GM12865 (cell line): ENCODE measurements at places on chromosomes 2 and 18.

- DNase-seq: no peak
Measured at GRCh38 chr2:140496714-140497113, 1634.1 kb downstream of the LRP1B start.

DNA sequence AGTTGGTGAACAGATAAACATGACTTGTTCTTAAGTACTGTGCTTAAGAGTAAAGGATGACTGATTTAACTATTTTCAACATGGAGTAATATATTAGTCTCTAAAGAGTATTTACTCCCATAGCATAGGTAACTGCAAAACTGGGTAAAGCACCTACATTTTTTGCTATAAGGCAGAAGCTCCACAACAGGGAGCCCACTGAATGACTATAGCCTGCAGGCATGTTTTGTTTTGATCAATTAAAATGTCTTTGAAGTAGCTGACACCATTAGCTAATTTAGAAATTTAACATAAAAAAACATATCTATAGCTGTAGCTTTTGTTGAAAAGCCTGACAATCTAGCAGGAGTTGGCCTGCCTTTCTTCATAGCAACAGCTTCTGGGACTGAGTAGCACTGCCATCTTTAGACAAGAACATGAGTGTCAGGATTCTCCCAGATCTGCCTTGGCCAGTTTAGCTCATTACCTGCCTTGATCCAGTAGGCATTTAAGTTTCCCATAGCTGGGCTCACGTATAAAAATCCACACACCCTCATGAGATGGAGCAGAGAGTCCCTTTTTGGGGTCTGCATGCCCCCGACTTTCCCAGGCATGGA, 1935.1 kb upstream of the PIK3C3 start:
- no peak for DNase-seq

DNA sequence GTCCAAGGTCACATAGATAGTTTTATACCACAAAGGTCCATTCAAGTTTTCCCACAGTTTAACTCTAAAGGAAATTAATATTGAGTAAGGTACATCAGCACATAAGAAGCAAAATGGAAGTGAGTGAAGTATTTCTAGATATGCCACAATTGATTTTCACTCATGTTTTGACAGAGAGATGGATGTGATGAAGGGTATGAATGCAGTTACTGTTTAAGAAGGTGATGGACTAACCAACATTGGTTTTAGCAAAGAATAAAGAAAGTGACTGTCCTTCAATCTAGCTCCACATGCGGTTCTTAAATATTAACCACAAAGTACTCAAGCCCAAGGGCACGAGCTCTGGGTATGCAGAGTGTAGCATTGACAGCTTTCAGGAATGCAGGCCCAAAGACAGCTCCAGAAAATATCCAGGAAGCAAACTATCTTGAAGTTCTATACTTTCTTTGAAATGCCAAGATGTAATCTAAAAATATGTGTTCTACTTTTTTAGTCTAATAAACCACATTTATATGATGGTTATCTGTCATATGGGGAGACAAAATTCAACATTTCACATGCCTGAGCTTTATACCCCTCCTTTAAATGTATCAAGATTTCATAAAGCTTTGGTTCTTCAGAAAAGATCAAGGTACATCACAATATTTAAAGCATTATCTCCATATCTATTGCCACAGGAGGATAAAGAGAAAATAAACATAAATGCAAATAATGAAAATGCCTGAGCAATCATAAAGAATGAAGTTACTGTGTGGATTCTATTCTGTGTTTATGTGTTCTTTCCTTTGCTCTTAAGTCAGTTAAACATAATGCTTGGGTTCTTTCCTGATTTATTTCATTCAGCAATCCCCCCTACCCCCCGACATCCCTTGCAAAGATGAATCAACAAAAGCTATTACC, 6.7 kb upstream of the SCN1A start:
- no peak for DNase-seq

GRCh38 chr2:239271882-239272281, 128.9 kb downstream of the HDAC4 start:
- no peak for DNase-seq

DNA sequence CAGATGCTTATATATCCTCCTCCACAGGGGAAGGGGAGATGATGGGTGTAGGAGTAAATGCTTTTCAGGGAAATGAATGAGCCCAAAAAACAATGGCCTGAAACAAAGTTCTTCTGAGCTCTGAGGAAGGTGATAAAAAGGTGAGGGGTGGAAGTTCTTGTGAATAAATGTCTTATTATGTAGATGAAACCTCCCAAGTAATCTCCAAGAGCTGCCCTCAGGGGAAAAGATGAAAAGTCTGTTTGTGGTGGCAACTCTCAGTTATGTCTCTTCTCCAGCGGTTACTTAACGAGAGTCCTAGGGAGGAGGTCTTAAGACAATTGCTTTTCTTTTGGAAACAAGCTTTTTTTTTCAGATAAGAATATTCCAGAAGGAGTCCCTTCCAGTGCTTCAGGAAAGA, 115.5 kb upstream of the CHAC2 start:
- DNase-seq: no peak

GRCh38 chr2:230870544-230871360, 6.0 kb downstream of the ITM2C start:
- DNase-seq: no peak

- no peak for DNase-seq
Measured at GRCh38 chr2:63000801-63001200, 49.8 kb upstream of the OTX1 start.

- no peak for DNase-seq
Measured at GRCh38 chr18:10081492-10081891, 167.7 kb downstream of the VAPA start.

GRCh38 chr2:142533177-142533576, 344.3 kb upstream of the KYNU start:
- no peak for DNase-seq

DNA sequence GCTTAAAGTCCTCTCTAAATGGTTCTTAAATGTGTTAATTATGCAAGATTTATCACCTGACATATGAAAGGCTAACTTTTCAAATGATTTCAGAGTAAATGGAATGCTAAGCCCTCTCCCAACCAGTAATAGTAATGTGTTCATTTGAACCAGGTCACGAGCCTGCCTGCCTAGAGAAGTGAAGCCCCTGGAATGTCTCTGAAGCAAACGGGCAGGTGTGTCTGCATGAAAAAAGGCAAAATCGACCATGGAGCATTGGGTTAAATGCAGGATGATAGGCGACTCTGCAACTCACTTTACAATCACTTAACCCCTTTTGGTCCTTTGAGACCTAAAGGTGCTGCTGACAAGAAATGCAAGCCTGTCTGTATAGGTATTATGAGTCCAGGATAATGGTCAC, 798.4 kb upstream of the ACVR2A start:
- DNase-seq: no peak

DNA sequence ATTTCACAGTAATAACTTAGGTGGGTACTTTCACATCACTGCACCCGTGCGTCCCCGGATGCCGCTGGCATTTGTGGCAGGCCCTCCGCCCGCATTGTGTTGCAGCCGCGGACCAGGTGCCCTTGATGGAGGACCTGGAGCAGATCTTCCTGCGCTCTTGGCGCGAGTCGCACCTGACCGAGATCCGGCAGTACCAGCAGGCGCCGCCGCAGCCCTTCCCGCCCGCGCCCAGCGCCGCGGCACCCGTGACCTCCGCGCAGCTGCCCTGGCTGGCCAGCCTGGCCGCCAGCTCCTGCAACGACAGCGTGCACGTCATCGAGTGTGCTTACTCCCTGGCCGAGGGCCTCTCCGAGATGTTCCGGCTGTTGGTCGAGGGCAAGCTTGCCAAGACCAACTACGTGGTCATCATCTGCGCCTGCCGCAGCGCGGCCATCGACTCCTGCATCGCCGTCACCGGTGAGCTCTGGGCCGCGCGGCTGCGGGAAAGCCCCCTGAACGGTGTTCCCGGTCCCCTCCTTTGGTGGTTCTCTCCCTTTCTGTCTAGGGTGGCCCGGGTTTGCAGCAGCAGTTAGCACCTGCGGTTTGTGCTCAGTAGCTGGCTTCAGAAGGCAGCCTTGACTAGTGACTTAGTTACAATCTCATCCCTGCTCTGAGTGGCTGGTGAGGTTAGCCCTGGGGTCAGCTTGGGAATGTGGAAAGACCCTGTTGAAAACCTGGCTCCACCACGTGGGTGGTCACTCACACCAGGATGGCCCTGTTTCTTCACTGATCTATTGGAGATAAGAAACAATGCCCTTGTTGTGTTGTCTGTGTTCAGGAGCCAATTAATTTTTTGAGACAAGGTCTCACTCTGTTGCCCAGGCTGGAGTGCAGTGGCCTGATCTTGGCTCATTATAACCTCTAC, 59.1 kb downstream of the GREB1 start:
- no peak for DNase-seq

GRCh38 chr2:61340242-61340641, 130.6 kb downstream of the USP34 start:
- DNase-seq: no peak

GRCh38 chr2:241959751-241960269, 90.3 kb downstream of the RTP5 start:
- no peak for DNase-seq

GRCh38 chr2:10079870-10080535, at the start of gene CYS1:
CYS1 (minus strand) TSS chr2:10080411; CDS start chr2:10080223, 188 bp downstream.
- DNase-seq: peak; percentile 33

GRCh38 chr2:113212245-113213060, 38.7 kb downstream of the PSD4 start:
- DNase-seq: no peak

GRCh38 chr18:35164133-35164532, 76.7 kb upstream of the ZNF397 start:
- no peak for DNase-seq

DNA sequence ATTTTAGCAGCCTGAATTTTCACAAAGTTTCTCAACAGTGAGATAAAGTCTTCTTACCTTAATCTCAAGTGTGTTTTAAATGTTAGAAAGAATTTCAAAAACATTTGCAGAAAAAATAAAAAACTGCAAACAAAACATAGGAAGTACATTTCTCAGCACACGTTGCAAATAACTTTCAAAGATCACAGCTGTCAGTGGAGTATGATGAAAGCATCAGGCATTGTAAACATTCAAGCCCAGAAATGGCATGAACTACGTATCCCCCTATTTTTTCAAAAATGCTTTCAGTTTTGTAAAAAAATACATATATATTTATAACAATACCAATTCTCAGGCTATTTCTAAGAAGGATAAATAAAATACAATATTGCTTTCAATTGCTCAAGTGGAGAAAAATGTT, 320.6 kb upstream of the TFPI start:
- no peak for DNase-seq

GRCh38 chr2:27084297-27085061, 2.1 kb upstream of the KHK start:
- DNase-seq: no peak

- no peak for DNase-seq
Measured at GRCh38 chr2:238338710-238339394, 18.5 kb downstream of the TRAF3IP1 start.

GRCh38 chr18:42891705-42892104, 223.8 kb downstream of the RIT2 start:
- no peak for DNase-seq

DNA sequence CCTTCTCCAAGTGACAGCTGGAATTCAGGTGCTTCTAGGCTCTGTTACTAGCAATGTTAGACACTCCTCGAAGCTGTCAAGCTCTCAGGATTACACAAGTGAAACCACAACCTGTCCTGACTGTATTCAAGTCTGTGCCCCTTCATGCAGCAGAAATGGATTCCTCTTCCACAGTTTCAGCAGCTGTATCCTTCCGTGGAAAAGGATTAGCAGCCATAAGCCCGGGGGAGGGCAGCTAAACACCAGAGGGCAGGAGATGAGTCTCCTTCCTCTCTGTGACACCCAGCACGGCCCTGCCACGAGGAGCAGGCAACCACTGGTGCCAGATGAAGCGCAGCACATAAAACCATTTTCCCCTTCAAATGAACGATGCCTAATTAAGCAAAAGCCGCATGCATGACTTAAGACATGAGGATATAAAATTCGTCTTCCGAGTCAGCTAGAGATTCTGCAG, 1.2 kb downstream of the ST3GAL5 start:
- peak; percentile 29 for DNase-seq

DNA sequence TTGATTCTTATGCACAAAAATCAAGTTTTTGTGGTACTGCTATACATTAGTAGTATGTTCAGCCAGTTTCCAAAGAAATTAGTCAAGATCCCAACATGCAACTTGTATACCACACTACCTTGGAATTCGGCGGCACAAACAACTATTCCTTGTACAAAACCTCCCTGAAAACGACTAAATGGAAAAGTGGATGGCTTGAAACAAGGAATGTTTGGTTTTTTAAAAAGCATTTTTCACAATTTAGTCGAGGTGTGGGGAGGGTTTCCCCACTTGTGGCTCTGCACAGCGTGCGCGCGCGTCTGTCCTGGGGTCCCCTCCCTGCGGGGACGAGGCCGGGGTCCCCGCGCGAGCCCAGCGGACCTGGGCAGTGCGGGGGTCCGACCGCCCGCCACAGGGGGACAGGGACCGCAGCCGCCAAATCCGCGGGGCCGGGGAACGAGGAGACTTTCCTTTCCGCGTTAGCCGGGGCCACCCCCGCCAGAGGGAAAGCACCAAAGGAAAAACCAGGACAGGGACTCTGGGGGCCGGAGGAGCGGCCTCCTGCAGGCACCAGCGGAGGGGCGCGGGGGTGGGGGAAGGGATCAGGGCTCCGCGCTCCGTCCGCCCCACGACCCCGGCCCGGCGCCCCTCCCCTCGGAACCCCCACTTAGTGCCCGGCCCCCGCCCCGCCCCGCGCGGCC, 534 bp upstream of the SOCS6 start:
- DNase-seq: no peak

DNA sequence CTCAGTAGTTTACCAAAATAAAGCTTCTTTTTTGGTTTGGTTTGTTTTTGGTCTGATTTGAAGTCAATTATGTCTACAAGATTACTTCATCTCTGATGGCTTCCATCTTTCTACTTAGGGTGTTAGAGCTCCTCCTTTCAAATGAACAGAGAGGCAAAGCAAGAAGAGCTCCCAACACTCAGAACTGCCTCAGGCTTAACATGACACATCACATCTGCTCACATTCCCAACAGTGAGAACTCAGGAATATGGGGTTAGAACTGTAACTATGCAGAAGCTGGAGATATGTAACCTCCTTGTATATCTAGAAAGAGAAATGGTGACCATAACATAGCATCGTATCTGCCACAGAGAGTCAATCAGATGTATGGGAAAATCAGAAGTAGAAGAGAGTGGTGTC, 11.4 kb upstream of the LRATD1 start:
- DNase-seq: no peak

DNA sequence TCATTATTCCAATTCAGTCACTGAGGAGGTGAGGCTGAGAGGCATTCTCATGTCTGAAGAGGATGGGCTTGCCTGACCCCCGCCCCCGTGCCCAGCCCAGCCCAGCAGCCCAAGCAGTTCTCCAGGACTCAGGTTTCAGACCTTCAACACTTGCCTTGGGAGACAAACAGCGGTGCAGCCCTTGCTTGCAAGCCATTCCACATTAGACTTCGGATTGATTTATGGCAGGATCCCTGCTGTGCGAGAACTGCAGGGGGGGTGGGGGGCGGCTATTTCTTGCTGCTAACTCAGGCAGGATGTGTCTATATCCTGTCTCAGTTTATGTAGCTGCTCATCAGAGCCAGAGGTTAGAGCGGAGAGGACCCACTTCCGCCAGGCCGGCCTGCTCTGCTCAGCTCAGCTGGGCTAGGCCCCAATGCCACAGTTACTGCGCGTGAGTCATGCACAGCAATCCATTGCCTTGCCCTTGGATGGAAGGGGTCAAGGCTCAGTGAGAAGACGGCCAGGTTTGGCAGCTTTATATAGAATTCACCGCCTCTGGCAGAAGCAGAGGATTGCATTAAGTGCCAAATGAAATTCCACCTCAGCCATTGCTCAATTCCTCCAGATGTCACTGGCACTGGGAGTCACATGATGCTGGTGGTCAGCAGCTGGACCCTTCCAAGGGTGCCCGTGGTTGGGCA, 1.8 kb downstream of the GYPC start:
- DNase-seq: peak; percentile 92
